ENCODE measurements at places on chromosomes 1 and 21.

- no peak for DNase-seq
Observed at GRCh38 chr1:31699341-31699891, 4.4 kb downstream of the COL16A1 start.

- DNase-seq = no peak
Observed at GRCh38 chr1:70896224-70896623, 151.4 kb downstream of the PTGER3 start.

- DNase-seq = no peak
Observed at GRCh38 chr1:7060745-7061144, 275.5 kb downstream of the CAMTA1 start.

- no peak for DNase-seq
Observed at GRCh38 chr1:236124965-236125364, 17.4 kb upstream of the GPR137B start.

- no peak for DNase-seq
Observed at GRCh38 chr1:23178950-23179349, 10.3 kb upstream of the LUZP1 start.

All from activated CD4-positive, alpha-beta T cell treated with anti-CD3 and anti-CD28 coated beads for 48 hours (primary cell).